ENCODE measurements at places on chromosomes 13 and 19.

DNA sequence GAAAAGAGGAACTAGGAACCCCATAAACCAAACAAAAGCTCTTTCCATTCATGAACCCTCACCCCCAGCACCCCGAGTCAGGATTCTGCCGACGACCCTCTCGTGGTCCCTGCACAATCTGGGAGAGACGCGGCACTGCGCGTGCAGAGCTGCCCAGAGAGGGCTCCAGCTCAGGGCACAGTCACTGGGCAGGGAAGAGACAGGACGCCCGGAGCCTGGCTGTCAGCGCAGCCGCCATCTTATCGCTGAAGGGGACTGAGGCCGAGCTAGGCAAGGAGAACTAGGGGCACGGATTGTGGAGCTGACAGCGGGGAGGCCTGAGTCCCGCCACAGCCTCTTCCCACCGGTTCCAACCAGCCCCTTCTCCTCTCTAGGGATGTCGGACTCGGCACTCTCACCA lies 349 bp downstream of the ZNF98 start:
- DNase-seq: no peak

- no peak for DNase-seq
These were observed 10.5 kb upstream of the GJA3 start for GRCh38 chr13:20171364-20171763.

DNA sequence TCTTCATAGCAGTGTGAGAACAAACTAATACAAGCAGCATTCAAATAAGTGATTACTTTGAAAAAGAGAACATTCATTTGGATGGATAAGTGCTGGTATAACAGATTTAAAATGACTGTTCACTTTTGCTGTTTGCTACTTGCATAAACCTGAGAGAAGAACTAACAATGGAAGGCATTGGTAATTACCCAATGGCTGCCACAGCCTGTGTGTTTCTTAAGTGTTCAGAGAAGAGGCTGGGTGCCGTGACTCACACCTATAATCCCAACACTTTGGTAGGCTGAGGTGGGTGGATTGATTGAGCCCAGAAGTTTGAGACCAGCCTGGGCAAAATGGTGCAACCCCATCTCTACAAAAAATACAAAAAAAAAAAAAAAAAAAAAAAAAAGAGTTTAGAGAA lies 4.9 kb upstream of the TEX26 start:
- no peak for DNase-seq

GRCh38 chr19:1503089-1503924 lies 9.5 kb downstream of the ADAMTSL5 start:
- DNase-seq: peak; percentile 2

- DNase-seq: no peak
These were observed 360.9 kb downstream of the FGF9 start for GRCh38 chr13:22031702-22032286.

DNA sequence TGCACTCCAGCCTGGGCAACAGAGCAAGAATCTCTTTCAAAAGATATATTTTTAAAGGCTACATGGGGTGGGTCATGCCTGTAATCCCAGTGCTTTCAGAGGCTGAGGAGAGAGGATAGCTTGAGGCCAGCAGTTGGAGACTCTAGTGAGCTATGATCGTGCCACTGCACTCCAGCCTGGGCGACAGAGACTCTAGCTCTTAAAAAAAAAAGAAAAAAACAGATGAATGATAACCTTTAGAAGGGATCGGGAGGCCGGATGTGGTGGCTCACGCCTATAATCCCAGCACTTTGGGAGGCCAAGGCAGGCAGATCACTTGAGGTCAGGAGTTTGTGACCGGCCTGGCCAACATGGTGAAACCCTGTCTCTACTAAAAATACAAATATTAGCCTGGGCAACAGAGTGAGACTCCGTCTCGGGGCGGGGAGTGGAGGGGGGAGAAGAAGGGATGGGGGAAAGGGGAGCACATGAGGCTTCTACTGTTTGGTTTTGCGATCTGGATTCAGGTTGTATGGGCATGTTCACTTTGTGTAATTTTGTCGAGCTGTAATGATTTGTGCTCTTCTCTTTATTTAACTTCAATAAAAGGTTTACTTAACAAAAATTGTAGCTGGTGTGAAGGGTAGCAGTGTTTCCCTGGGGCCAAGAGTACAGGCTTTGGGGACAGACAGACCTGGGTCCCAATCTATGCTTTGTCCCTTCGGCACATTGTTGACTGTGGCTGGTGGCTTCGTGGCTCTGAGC lies 1.1 kb upstream of the PSMC4 start:
- DNase-seq: no peak
